Sigmoid colon (tissue), 7 donors: ENCODE measurements at places on chromosomes 7 and 10. TPM values are rescaled to one million over a fixed set of nuclear protein-coding genes. Genes with fewer than 3 reads are reported as not detected.

TMEM60 gene
- 10.3 TPM for total RNA-seq

TMEM139 gene
- not detected for total RNA-seq

FANK1 gene
- total RNA-seq = not detected

UNC5B gene
- 1.8 TPM for total RNA-seq

SPDYE2 gene
- not detected for total RNA-seq

ATOH7 gene
- not detected for total RNA-seq

EVX1 gene
- not detected for total RNA-seq

CLCN1 gene
- total RNA-seq = not detected

OR13A1 gene
- total RNA-seq = not detected

SPDYE2B gene
- total RNA-seq = not detected

IDI2 gene
- total RNA-seq = not detected

CALCR gene
- total RNA-seq = not detected

- DNase-seq = no peak
These were observed 172.6 kb downstream of the ZNF248 start for GRCh38 chr10:37684765-37685164.

DNA sequence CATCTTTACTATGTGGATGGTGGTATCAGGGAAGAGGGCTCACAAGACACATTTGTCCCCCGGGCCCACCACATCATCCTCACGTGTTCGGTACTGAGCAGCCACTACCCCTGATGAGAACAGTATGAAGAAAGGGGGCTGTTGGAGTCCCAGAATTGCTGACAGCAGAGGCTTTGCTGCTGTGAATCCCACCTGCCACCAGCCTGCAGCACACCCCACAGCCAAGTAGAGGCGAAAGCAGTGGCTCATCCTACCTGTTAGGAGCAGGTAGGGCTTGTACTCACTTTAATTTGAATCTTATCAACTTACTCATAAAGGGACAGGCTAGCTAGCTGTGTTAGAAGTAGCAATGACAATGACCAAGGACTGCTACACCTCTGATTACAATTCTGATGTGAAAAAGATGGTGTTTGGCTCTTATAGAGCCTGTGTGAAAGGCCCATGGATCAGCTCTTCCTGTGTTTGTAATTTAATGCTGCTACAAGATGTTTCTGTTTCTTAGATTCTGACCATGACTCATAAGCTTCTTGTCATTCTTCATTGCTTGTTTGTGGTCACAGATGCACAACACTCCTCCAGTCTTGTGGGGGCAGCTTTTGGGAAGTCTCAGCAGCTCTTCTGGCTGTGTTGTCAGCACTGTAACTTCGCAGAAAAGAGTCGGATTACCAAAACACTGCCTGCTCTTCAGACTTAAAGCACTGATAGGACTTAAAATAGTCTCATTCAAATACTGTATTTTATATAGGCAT is 9.1 kb upstream of the CSGALNACT2 start:
- no peak for DNase-seq

GRCh38 chr10:127047878-127048238 is 142.6 kb downstream of the DOCK1 start:
- no peak for DNase-seq

DNA sequence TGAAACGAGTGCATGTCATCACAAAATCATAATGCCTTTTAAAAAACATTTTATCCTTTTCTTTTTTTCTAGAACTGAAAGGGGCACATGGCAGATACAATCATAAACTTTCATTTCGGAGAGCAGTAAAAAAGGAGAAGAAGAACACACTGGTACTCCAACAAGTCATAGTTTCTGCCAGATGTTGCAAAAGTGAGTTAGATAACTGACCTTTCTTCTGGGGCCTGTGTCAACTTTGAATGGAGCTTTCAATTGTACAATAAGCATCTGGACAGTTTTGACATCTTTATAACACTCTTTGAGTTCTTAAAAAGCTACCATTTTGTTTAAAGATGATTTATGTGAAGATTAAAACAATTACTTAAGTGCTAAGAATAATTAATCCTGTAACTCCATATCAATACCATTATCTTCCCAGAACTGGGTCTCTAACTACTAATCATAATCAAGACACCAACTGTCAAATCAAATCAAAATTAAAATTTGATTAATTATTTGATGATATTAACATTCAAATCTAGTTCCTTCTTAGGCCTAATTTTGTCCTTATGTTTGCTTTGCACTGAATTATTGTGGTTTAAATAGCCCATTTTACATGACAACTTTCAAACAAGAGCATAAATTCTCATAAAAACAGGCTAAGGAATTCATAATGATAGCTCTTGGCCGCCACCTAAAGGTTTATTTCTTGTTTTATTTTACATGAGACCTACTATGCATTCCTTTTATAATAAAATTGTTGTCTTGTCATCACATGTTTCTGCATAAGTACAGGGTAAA is 19.5 kb upstream of the ITGB8 start:
- DNase-seq = no peak

DNA sequence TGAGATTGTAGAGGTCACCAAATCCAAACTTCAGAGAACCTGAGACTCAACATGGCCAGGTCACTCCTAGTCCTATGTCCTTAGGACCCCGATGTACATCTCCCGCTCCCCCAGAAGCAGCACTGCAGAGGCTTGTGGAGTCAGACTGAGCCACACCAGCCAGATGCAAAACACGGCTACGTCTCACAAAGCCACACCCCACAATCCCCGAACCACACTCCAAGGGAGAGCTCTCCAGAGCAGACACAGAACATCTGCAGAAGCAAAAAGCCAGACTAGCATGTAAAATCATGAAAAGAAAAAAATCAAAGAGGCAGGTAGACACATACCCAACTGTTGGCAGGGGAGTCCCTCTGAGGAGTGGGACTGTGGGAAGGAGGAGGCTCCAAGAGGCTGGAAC is 104.9 kb downstream of the CTBP2 start:
- DNase-seq = no peak

DNA sequence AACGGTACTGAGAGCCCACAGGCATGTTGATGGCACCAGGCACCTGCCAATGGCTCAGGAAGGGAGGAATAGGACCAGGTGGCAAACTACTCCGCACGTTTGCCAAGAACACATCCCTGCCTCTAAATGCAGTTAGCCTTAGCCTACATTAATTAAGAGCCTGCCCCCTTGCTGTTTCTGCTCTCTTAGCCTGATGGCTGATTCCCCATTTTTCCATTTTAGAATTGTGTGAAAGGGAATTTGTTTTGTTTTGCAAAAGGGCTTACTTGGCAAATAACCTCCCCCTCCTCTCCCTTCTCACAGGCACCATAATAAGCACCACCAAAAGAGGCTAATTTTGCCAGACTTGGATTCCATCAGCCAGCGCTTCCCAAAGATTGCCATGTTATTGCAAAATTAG is 1203.2 kb downstream of the SORCS3 start:
- DNase-seq = no peak

DNA sequence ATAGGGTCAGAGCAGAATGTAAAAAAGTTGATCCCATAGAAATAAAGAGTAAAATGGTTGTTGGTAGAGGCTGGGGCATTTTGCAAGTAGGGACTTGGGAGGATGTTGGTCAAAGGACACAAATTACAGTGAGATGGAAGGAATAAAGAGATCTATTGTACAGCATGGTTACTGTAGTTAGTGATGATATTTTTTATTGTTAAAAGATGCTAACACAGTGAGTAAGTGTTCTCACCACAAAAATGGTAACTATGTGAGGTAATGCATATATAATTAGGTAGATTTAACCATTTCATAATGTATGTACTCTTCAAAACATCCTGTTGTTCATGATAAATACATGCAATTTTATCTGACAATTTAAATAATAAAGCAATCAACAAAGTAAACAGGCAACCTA is 280.7 kb upstream of the MAGI2 start:
- no peak for DNase-seq

- peak; percentile 71 for DNase-seq
These were observed 36.3 kb downstream of the TRIL start for GRCh38 chr7:28921822-28922221.

- peak; percentile 69 for DNase-seq
These were observed 472.0 kb downstream of the KCNMA1 start for GRCh38 chr10:77165445-77166208.

DNA sequence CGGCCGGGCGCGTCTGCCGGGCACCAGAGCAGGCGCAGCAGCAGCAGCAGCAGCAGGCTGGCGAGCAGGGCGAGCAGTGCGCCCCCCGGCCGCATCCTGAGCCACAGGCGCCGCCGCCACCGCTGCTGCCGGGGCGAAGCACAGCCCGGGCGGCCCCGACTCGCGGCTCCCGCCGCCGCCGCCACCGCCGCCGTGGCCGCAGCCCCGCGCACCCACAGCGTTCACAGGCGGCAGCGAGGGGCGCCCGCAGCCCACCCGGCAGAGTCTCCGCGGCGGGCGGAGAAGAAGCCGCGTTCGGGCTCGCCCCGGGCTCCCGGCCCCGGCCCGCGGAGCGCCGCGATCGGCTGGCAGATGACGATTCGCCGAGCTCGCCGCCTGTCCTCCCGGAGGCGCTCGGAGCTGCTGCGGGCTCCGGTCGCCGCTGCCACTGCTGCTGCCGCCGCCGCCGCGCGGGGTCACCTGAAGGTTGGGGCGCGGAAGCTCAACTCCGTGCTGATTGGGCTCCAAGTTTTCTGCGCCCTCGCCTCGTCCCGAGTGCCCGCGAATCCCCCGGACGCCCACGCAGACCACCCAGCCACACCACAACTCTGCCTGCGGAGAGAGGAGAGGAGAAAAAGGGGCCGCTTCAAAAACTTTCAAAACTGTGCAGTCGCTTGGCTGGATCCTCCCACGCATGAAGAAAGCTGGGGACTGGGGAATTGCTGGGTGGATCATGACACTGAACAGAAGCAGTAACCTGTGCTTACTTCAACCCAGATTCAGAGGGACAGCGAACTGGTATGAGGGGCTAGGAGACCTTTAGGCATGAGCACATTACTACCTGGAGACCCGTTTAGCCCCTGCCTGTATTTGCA is at the start of gene ST8SIA6:
TSS of gene ST8SIA6 (minus strand) at position 435 of the 854 bp plus-strand sequence. CDS start at position 95, 340 bp downstream.
- no peak for DNase-seq

- DNase-seq = no peak
These were observed 239.6 kb downstream of the PHF14 start for GRCh38 chr7:11213266-11213665.

- no peak for DNase-seq
These were observed 702.3 kb downstream of the LRMDA start for GRCh38 chr10:76133597-76134255.

DNA sequence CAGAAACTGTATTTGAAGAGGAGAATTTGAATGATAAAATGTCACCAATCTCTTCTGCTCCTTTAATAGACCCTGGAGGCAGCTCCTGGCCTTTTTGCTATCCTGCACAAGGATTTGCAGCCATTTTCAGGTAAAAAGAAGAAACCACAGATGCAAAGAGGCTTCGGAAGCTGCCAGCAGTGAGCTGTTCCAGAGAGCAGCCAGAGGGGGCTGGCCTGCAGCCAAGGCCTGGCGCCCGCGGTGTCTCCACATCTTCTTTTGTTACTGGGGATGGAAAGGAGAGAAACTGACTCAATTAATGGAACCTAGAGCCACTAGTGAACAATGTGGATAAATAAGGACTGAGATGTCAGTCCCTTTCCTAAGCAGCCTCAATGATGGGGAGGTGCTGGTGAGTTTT is 23.9 kb upstream of the GPR26 start:
- peak; percentile 74 for DNase-seq

DNA sequence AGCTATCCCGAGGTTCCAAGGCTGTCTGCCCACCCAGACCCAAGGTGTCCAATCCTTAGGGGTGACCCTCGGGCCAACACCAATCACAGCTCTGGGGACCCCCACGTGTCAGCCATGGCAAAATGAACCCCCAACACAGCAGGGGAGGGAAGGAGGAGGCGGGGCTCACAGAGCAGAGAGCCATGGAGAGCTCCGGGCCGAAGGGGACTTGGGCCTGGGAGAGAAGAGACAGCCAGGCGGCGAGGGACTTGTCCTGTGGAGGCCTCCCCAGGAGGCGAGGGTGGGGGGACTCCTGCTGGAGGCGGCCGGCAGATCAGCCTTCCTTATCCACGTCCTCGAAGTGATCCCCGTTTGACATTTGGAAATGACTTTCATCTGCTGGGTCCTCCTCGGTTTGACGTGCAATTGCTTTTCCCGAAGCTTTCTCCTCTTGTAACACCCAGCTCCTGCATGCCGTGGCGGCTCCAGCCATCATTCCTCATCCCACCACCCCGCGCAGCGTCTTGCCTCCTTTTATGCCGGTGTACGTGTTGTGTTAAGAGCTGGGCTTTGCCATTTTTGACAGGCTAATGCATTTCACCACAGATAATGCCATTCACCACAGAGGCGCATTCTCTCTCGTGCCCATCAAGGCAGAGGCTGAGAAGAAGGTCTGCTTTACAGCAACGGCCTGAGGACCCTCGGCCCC is 337.4 kb downstream of the DNAJB6 start:
- DNase-seq = peak; percentile 44

DNA sequence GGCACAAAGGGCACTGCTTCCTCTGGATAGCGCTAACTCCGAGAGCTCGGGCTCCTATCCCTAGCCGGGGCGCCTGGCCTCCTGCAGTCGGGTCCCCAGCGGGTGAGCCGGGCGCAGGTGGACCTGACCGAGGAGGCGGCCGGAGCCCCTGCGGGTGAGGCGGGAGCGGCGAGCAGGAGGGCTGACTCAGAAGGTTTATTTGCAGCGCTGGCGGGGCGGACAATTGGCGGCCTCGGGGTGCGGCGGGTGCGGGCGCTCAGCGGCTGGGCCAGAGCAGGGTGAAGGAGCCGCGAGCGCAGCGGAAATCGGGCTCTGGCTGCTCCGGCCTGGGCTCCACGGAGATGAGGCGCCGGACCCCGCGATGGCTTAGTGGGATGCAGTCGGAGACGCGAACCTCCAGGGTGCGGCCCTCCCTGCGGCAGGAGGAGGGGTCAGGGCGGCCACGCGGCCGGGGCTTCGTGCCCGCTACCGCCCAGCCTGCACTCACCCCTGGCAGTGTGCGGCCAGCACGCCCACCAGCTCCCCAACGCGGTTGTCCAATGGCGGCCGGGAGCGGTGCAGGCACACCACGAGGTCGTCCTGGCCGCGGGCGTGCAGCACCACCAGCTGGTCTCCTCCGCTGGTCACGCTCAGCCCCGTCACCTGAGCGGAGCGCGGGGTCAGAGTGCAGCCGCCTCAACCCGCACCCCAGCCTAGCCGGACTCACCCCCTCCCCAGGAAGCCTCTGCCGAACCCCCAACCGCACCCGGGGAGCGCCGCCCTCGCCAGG is 16.1 kb downstream of the MYO1G start:
- DNase-seq = no peak

GRCh38 chr7:137916564-137916963 is 69.8 kb upstream of the DGKI start:
- DNase-seq = no peak

GRCh38 chr7:47204709-47205108 is 377.2 kb downstream of the TNS3 start:
- no peak for DNase-seq

- DNase-seq = no peak
These were observed 90.2 kb downstream of the GPR85 start for GRCh38 chr7:112996331-112996871.

DNA sequence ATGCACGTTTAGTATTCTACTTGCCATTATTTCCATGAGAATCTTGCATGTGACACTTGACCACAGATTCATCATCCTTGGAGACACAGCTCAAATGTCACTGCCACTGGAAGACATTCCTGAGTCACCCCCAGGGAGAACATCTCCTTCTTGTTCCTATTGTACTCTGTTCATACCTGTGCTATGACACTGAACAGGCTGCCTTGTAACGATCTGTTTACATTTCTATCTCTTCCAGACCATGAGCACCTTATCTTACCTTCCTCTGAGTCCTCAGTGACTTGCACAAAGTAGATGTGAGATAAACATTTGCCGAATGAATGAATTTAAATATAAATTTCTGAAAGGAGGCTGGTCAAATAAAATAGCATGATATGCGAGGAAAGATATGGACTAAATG is 331.9 kb upstream of the LRRN3 start:
- DNase-seq = no peak

- DNase-seq = no peak
These were observed 125.2 kb upstream of the NANOS1 start for GRCh38 chr10:118904286-118904685.

GRCh38 chr7:107441581-107442422 is 28.1 kb upstream of the GPR22 start:
- DNase-seq = no peak
